ENCODE measurements at places on chromosomes 16 and 17.

- no peak for DNase-seq
These were observed 206.8 kb upstream of the SDK2 start for GRCh38 chr17:73851091-73851490.

DNA sequence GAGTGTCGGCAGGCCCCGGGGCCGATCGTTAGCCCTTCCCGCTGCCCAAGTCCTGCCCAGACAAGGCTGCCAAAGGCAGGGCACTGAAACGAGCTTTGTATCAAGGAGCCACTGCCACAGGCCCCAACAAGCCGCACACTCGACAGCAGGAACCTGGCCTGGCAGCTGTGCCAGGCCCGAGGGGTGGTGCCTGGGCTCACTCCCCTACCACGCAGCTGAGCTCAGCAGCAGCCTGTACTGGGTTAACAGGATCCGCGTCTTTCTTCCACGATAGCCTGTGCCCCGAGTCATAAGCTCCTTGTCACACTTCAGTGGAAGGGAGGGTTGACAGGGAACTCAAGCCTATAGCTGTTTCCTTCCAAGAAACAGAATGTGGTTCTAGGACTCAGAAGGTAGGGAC, 87.9 kb downstream of the ABR start:
- DNase-seq, result no peak

- no peak for DNase-seq
These were observed 6.6 kb downstream of the CD300LG start for GRCh38 chr17:43853546-43853945.

GRCh38 chr16:22692916-22693637, 120.9 kb upstream of the HS3ST2 start:
- DNase-seq, result peak; percentile 29

GRCh38 chr16:86365513-86366273, 144.6 kb upstream of the FOXF1 start:
- no peak for DNase-seq

Data from fibroblast of skin of back (primary cell).